ENCODE measurements at places on chromosomes 3 and 15.

DNA sequence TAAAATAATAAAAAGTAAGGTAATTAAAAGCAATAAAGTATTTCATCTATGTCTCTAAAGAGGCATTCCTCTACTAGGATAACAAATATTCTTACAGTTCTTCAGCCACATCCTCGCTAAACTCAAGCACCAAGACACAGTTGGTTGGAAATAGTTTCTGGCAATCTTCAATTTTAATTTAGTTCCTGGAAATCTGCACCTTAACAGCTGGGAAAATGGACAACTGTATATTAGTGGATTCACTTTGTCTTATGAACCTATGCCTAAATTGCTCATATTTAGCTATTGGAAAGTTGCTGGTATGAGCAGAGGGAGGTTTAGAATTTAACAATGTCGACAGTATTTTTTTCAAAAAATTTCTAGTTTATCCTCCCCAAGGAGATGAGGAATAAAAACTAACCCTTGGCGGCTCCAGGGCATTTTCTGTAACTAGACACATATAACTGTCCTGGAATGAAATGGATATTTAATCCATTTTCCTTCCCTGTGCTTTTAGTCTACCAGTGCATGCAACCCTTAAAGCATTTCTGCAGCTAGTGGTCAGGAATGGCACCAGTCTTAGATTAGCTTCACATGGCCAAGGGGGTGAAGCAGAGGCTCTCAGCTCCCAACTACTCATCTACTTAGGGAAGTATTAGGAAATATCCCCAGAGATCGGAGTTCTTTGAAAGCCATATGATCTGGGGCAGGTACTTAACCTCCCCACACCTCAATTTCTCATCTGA, 290.0 kb upstream of the THBS1 start:
- no peak for DNase-seq

DNA sequence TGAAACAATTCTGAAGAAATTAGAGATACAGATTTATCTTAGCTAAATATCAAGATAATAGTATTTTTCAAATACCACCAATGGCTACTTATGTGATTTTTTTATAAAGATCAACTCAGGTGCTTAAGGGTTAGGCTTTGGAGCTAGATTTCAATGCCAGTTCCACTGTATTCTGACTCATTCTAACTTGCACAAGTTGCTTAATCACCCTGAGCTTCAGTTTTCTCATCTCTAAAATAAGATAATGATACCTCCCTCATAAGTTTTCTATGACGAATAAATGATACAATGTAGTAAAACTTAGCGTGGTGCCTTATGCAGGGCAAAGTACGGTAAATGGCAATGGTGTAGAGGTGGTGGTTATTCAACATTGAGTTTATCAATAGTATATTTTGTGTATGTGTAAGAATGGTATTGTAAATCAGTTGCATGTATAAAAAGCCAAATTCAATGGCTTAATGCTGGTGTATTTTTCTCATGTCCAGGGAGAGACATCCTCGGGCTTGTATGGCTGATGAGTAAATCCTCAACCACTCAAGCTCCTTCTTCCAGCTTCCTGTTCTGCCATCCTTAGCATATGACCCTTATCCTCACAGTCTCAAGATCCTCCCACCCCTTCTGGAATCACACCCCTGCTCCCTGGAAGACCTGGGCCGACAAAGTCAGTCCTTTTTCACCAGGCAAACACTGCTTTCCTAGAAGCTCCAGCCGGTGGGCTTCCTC, 505.9 kb upstream of the CFAP20DC start:
- no peak for DNase-seq

DNA sequence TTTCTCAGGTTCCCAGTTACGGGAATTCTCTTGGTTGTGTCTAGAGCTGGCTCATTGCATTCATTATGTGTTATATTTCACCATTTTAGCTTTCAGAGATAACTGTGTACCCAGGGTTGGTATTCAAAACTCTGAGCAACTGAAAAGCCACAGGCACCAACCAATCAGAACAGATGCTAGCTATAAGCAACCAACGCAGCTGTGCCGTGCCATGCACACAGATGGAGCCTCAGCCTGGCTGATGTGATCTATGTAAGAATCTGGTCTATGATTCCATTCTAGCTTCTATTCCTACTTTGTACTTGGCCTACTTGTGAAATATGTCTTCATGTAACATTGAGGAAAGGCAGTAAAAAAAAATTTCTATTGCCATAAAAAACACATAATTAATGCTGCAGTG, 95.0 kb upstream of the CCDC80 start:
- no peak for DNase-seq

GRCh38 chr3:56792193-56792592, 9.6 kb downstream of the ARHGEF3 start:
- no peak for DNase-seq

- DNase-seq: no peak
Observed at GRCh38 chr3:119631516-119631915, 28.9 kb downstream of the POPDC2 start.
